ENCODE measurements at places on chromosomes 1 and 21.
A peak's percentile ranks its signal among the peaks of the same experiment; 100 is the strongest.

DNA sequence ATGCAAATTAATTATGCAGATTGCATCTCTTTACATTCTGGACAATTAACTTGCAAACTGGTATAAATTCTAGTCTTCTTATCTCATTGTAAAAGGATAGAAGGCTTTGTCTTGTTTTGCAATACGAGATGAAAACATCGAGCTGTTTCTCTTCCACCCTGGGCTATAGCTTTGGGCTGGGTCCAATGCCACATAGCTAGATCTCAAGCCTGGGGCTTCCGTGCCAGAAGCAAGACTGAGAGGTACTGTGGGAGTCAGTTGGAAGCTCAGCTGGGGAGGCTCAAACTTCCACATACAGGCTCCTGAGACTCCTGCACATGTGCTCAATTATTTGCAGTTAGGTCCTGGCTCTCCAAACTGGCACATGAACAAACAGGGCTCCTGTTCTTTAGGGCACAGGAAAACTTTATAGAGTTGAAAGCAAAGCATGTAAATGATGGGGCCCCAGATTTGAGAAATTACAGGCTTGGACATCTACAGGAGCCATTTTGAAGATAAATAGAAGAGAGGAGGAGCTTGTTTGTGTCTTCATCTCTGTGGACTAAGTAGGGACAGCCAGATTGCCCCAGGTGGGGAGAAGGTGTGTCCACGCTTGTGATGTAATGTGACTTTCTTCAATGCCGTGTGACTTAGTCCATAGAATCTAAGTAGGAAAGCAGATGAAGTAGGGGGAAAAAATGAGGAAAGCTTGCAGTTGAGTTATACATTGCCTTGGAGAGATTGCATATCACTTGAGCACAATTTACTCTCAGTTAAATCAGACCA lies 65.9 kb upstream of the SIPA1L2 start:
- DNase-seq: no peak

GRCh38 chr1:210250998-210251679 lies 18.5 kb downstream of the SERTAD4 start:
- peak; percentile 89 for DNase-seq

DNA sequence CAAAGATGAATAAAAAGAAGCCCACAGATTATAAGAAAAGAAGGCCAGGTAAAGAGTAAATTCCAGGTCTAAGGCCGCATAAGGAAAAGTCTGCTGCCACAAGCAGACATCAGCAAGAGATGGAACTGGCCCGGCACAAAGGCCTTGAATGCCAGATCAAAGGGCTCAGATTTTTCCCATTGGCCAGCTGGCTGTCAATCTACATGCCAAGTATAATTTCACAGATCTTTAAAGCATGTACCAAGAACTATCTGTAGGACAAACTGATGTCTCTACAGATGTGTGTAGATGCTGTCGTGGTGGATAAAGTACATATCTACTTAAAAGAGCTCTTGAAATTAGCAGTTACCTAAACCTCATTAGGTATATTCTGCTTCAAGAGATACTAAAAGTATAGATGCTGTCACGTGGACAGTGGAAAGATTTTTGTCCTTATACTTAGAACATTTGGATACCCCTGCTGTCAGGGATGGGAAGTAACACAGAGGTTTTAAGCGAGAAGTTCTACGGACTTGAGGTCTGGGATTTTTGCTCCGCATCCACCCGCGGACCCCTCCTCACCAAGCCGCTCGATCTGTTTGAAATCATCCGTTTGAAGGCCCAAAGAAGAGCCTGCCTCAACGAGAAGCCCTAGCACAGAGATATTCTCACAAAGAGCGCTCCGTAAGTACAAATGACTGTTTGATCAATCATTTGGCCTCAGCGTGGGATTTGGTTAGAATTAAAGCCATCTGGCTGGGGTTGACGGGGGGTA lies 10.1 kb downstream of the GLIS1 start:
- DNase-seq: no peak

DNA sequence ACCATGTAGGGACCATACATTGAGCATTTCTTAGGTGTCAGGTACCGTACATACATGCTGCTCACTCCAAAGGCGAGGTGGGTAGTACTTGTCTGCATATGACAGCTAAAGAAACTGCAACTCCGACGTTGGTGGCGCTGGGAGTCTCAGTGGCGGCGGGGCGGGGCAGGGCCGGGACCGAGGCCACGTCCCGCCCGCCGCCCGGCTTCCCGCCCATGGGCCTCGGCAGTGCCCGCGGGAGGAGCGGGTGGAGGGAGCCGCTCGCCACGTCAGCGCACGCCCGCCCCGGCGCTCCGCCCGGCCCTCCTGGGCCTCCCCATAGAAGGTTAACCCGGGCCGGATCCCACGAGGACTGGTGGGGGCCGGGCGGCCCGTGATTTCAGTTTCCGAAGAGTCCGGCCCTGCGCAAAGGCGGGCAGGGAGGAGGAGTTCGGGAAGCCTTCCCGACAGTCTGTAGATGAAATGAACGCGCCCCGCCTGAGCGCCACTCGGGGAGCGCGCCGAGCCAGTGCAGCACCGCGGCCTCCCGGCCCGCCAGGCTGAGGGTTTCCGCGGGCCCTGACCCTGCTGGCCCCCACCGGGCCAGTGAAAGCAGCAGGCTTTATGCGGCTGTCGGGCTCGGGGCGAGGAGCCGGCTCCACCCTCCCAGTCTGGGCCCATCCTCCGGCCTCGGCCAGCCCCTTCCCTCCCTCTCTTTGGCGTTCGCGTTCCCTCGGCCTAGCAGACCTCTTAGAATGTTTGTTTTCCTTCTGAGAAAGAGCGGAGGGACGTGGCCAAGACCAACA lies 119.9 kb upstream of the JUN start:
- DNase-seq: peak; percentile 89

GRCh38 chr1:11749203-11749689 lies 12.7 kb upstream of the C1orf167 start:
- peak; percentile 10 for DNase-seq
